ENCODE measurements at places on chromosomes 5 and 9. TPM values are rescaled to one million over a fixed set of nuclear protein-coding genes. Genes with fewer than 3 reads are reported as not detected.

The UNC13B gene
- total RNA-seq, result 47.4 TPM

The SPATA31A3 gene
- not detected for total RNA-seq

The DRD1 gene
- total RNA-seq, result 0.41 TPM

The MEIKIN gene
- total RNA-seq, result not detected

The RBM27 gene
- total RNA-seq, result 35.8 TPM

The N4BP3 gene
- not detected for total RNA-seq

The TLX3 gene
- not detected for total RNA-seq

The NIPSNAP3A gene
- total RNA-seq, result 19.2 TPM

The ADRA1B gene
- 14.8 TPM for total RNA-seq

The ACOT12 gene
- not detected for total RNA-seq

The SLC26A2 gene
- 32.0 TPM for total RNA-seq

The SOHLH1 gene
- not detected for total RNA-seq

The KIF24 gene
- 0.56 TPM for total RNA-seq

The GFI1B gene
- not detected for total RNA-seq

The CXXC5 gene
- 58.5 TPM for total RNA-seq

The GBGT1 gene
- total RNA-seq, result 45.5 TPM

The INSL6 gene
- total RNA-seq, result not detected

The IL31RA gene
- total RNA-seq, result 6.6 TPM

The SLC31A1 gene
- 11.5 TPM for total RNA-seq

The PCDHGA1 gene
- total RNA-seq, result 0.41 TPM

The PCDHB7 gene
- 7.1 TPM for total RNA-seq

The ADAMTS2 gene
- 34.4 TPM for total RNA-seq

The FOXD4L3 gene
- not detected for total RNA-seq

The PFN3 gene
- not detected for total RNA-seq

The F2RL2 gene
- 13.7 TPM for total RNA-seq

The MRPS2 gene
- 32.2 TPM for total RNA-seq

The C9orf50 gene
- total RNA-seq, result not detected

The TOR4A gene
- total RNA-seq, result 43.5 TPM

The COL15A1 gene
- total RNA-seq, result 23.3 TPM

The LCN12 gene
- total RNA-seq, result 0.27 TPM

The PTGER4 gene
- total RNA-seq, result 45.9 TPM

The FAM221B gene
- total RNA-seq, result not detected

The PTBP3 gene
- total RNA-seq, result 26.5 TPM

The CPLANE1 gene
- 24.1 TPM for total RNA-seq

The CHMP5 gene
- total RNA-seq, result 55.9 TPM

The C9orf152 gene
- not detected for total RNA-seq

The KLHL9 gene
- total RNA-seq, result 14.9 TPM

The RHOBTB3 gene
- 71.2 TPM for total RNA-seq

The CDX1 gene
- total RNA-seq, result not detected

The GABRA1 gene
- not detected for total RNA-seq

The PCDHB13 gene
- total RNA-seq, result 16.1 TPM

The FAM200C gene
- total RNA-seq, result 6.0 TPM

The CER1 gene
- not detected for total RNA-seq

The GAPVD1 gene
- 105 TPM for total RNA-seq

The SPINK4 gene
- not detected for total RNA-seq

The MYOZ3 gene
- 0.81 TPM for total RNA-seq

The AFAP1L1 gene
- 10.4 TPM for total RNA-seq

The SLC36A2 gene
- not detected for total RNA-seq

The HAPLN1 gene
- 14.1 TPM for total RNA-seq

The OR1L4 gene
- total RNA-seq, result not detected

The SPINK13 gene
- total RNA-seq, result not detected

The CDH9 gene
- not detected for total RNA-seq

The MLANA gene
- not detected for total RNA-seq

The PDCD1LG2 gene
- total RNA-seq, result 1.1 TPM

The IFNA2 gene
- total RNA-seq, result not detected

The PALM2AKAP2 gene
- 84.2 TPM for total RNA-seq

The IFNA21 gene
- not detected for total RNA-seq

The FLT4 gene
- 4.8 TPM for total RNA-seq

The BARHL1 gene
- total RNA-seq, result not detected

The LEAP2 gene
- not detected for total RNA-seq
